Upper lobe of left lung (tissue), 6 donors: ENCODE measurements at places on chromosomes 2 and 18. TPM values are rescaled to one million over a fixed set of nuclear protein-coding genes. Genes with fewer than 3 reads are reported as not detected.

GRCh38 chr18:13528739-13529392, 197.5 kb downstream of the FAM210A start:
- no peak for DNase-seq

DNA sequence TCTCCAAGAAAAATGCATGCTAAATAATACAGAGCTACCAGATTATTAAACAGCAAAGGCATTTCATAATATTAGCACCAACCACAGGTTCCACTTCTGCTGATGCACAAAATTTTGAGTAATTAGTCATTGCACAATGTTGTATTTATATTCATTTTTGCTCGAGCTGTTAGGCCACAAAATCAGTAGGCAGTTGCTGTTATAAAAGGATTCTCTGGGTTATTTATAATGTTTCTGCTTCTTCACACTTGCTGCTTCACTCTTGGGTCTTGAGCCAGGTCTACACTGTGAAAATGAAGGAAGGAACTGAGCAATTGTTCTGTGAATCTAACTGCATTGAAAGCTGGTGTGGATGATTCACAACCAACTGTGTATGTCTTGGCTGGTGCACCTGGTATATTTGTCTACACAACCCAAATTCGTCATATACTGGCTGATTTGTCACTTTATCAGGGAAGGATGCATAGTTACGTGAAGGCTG, 38.3 kb downstream of the MRPL33 start:
- no peak for DNase-seq

DNA sequence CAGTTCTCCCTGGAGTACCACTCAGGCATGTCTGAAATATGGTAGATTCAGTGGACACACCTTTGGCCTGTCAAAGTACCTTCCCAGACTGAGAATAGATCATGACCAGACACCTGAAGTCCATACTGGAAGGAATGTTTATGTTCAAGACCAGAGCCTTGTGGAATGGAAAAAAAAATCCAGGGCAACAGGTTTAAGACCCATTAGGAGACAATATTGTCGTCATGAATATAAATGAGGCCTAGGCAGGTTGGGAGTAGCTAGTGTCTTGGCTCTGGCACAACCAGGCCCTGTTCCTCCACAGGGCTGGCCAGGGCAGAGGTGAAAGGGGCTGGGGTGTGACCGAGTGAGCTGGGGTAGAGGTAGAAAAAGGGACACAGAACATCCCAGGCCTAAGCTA, 13.2 kb upstream of the ATRAID start:
- no peak for DNase-seq

- DNase-seq, result no peak
Observed at GRCh38 chr2:196479350-196479749, 160.2 kb upstream of the CCDC150 start.

MEMO1 gene
- total RNA-seq, result 18.9 TPM

UGT1A4 gene
- 0.24 TPM for total RNA-seq

DNA sequence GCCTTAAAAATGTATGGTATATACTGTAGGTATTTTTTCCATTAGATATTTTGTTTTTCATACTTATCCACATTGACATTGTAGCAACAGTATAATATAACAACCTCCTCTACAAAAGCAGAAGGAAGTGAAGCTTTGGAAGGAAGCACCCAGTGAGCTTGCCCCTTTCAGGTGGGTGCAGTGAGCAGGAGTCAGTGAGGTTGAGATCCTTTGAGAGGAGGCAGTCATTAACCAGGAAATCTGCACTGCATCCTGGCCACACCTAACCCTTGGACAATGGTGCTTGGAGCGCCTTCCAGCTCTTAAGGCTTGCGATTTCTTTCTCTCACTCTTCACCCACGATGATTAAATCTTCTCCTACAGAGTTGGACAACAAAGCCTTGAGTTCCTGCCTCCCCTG, 13.9 kb downstream of the IL37 start:
- peak; percentile 35 for DNase-seq

DNA sequence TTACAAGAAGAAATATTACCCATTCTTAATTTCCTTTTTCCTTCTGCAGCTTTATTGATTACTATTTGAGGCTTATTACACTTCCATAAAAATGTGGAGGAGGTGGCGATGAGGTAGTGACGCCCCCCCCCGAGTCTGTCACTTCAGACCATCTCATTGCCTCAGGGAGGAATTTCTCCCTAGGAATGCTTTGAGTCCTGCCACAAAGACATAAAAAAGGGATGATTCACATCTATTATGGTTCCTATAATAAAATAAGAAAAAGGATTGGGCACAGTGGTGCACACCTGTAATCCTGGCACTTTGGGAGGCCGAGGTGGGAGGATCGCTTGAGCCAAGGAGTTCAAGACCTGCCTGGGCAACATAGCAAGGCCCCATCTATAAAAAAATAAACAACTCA, 93.7 kb downstream of the AOX1 start:
- DNase-seq, result no peak

- DNase-seq, result no peak
Observed at GRCh38 chr2:25651782-25652455, 21.5 kb downstream of the DTNB start.

RAD51AP2 gene
- not detected for total RNA-seq

- DNase-seq, result no peak
Observed at GRCh38 chr2:192775011-192775410, 580.3 kb upstream of the TMEFF2 start.

LYG2 gene
- not detected for total RNA-seq

DNA sequence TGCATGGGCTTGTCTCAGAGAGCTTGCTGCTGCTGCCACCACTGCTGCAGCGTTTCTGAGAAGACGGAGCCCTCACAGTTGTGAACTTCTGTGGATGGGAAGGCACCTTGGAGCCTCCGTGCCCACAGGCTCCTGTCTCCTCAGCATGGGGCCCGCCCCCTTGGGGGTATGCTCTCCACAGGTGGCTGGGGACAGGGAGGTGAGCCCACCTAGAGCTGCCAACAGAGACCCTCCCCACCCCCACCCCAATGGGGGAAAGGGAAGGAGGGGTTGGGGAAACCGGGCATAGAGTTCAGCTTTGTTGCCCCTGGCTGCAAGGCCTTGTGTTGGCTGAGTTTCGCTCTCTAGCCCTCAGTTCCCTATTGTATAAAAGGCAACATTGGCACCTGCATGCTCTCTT, 76.1 kb downstream of the INPP4A start:
- no peak for DNase-seq

SULT6B1 gene
- total RNA-seq, result not detected
